ENCODE measurements at places on chromosomes 4 and X.

GRCh38 chr4:138199568-138200235 is 42.4 kb downstream of the SLC7A11 start:
- DNase-seq: no peak

- DNase-seq: no peak
Observed at GRCh38 chrX:23372220-23372902, 37.7 kb downstream of the PTCHD1 start.

DNA sequence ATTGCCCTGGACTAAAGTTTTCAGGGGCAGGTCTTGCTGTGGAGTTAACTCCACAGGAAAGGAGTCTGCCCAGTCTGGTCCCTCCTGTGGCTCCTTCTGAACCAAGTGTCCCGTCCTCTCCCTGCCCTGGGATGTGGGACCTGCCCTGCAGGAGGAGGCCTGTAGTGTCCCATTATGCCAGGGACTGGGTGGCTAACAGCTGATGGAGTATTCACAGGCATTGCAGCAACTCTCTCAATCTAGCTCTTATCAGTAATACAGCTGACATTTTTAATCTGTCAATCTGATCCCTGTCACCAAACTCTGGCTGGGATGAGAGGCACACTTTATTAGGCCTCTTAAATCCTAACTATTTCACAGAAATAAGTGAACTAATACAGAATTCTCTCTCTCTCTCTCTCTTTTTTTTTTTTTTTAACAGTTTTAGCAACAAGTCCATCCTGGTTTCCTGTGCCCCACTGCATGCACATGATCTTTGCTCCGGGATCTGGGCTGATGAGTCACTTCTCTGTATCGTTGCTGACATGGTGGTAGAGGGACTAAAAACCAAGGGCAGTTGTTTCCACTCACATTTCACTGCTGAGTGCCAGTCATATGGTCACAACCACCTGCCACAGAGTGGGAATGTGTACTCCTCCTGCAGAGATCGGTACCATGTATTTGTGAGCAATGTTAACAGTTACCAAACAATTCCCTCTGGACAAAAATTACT is 39.1 kb downstream of the HAND2 start:
- DNase-seq: peak; percentile 75

GRCh38 chrX:120308959-120309872 is 2.0 kb downstream of the TMEM255A start:
- DNase-seq: peak; percentile 36

- DNase-seq: no peak
Observed at GRCh38 chr4:26812049-26812714, 48.5 kb upstream of the STIM2 start.

- DNase-seq: no peak
Observed at GRCh38 chrX:106039920-106040319, 1.4 kb upstream of the SERPINA7 start.

GRCh38 chr4:26201120-26201519 is 119.7 kb upstream of the RBPJ start:
- peak; percentile 23 for DNase-seq

- peak; percentile 96 for DNase-seq
Observed at GRCh38 chr4:57424232-57424897, 314.2 kb upstream of the IGFBP7 start.

DNA sequence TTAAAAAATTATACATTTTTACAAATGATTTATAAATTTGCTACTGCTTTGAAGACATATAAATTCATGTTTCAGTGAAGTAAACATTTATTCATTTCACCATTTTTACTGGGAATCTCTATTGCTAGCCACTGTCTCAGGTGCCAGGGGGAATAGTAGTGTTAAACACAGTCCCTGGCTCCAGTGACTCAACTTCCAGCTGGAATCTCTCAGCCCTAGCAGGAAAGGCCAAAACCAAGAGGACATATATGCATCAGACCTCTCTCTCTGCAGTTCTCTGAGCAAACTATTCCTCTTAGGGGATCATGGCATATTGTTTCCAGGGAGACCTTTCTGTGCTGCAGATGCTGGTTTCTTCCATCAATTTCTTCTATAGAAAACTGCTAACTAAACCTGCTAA is 1009.0 kb upstream of the LCORL start:
- peak; percentile 39 for DNase-seq

GRCh38 chr4:83793481-83793880 is 257.6 kb downstream of the GPAT3 start:
- DNase-seq: no peak

GRCh38 chr4:168732714-168733113 is 235.9 kb downstream of the PALLD start:
- DNase-seq: no peak

DNA sequence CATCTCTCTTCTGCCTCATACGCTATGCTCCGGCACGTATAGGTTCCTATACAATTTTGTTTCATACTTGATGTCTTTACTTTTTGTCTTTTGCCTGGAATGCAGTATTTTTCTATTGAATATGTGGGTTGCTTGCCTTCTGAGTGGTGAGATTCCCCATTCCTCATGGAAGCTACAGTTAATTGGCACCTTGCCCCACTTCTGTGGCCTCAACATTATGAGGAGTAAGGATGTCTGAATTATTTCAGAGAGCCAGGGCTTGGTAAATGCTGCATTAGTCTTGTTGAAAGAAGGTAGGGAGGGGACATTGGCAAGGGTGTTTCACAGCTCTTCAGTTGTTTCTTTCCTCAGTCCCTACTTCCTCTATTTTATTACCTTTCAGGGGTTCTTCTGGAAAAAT is 23.0 kb downstream of the CDKL5 start:
- DNase-seq: no peak

Measured in EL (cell line).